Hypothalamus (tissue), 51 donors: ENCODE measurements at places on chromosomes 12 and 14.

DNA sequence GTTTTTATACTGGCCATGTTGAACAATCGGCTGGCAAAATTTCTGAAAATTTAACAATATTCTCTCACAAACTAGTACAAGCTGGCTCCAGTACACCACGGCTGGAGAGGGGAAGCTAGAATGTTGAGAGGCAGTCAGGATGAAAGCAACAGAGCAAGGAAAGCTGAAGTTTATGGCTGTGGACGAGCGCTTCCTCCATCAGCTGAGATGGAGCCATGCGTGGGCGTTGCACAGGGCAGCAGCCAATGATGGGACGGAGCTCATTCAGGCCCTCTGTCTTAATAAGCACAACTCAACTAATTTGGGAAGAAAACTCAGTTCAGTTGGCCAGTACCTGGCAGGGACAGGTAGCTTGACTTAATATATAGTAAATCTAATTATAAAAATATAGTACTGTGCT is 14.1 kb upstream of the DCP1B start:
- DNase-seq: no peak

GRCh38 chr12:51320695-51321320 is 3.2 kb downstream of the BIN2 start:
- no peak for DNase-seq

DNA sequence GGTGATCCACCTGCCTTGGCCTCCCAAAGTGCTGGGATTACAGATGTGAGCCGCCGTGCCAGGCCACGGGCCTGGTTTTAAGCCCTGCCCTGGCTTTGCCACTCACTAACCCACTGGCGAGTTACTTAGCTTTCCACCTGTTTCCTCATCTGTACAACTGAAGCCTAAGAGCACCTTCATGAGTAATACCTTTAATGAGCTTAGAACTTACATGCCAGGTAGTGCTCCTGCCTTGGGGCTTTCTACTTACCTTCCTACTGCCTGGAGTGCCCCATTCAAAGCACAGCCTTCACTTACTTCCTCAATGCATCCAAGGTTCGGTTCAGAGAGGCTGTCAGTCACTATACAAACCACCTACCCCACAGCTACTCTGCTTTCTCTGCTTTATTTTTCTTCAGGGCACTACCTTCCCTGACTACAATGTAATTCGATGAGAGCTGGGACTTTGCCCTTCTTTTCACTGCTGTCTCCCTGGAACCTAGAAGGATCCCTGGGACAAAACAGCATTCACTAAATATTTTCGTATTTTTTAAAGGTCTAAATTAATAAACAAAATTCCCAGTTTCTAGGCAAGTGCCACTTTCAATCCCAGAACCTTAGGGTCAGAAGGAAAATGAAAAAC is 13.8 kb downstream of the ZCCHC8 start:
- DNase-seq: no peak

- DNase-seq: no peak
Observed at GRCh38 chr12:100672075-100672592, 98.7 kb downstream of the GAS2L3 start.

GRCh38 chr14:21860172-21860571 is 186.6 kb upstream of the OR4E1 start:
- no peak for DNase-seq

- no peak for DNase-seq
Observed at GRCh38 chr12:130729344-130729743, 13.2 kb upstream of the RIMBP2 start.

GRCh38 chr12:51225771-51226170 is 7.9 kb upstream of the POU6F1 start:
- DNase-seq: no peak

DNA sequence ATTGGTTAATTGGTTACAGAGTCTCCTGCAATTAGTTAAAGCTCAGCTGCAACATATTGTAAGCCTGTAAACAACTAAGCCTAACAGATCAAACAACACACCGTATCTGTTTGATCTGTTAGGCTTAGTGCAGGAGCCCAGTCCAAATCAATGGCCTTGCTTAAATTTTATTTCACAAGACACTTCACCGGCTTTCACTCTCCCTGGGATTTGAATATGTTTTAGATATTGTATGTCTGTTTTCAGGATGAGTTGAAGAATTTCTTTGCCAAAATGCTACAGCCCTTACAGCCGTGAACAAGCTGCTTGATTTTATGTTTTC is 5.5 kb upstream of the RNASE1 start:
- DNase-seq: no peak

DNA sequence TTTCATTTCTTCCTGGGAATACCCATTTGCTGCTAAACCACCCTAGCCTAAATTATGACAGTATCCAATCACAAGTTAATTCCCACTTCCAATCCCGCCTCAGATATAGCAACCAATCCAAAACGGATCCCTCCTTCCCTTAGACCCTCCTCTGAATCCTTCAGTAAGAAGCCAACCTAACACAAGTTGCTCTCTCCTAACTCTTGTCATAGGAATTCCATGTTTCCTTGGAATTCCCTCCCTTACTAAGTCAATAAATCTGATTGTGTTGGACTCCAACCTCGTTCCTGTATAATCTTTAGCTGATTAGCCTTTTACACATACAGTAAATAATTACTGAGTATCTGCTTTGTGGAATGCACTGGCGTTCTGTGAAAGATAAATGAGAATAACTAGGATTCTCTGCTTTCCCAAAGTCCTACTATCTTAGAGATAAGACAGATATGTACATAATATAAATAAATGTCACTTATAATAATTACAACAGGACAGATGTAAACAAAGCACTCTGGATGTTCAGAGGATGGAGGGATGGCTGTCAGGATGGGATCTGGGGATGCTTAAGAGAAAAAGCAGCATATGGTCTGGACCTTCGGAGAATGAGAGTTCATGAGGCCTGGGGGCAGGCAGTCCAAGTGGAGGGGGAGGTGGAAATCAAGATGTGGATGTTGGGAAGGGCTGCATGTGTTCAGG is 185.8 kb upstream of the SOX5 start:
- DNase-seq: no peak
